COLO829 (cell line): ENCODE measurements at places on chromosomes 13 and 19.
A peak's percentile ranks its signal among the peaks of the same experiment; 100 is the strongest.

DNA sequence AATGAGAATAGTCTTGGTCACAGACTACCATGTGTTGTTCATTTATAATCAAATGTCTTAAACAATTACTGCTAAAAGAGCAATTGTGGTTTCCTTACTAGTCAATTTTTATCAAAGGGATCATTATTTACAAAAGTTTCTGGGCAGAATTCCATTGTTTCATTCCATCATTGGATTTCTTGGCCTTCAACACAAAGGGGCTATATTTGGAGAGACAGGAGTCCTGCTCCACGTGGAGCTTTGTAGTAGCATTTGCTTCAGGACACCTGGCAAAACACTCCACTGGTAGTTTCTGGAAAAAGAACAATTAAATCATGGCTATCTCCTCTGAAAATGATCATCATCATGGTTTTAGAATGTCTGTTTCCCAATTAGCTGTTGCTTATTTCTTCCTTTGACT is 22.3 kb upstream of the STARD13 start:
- no peak for DNase-seq

DNA sequence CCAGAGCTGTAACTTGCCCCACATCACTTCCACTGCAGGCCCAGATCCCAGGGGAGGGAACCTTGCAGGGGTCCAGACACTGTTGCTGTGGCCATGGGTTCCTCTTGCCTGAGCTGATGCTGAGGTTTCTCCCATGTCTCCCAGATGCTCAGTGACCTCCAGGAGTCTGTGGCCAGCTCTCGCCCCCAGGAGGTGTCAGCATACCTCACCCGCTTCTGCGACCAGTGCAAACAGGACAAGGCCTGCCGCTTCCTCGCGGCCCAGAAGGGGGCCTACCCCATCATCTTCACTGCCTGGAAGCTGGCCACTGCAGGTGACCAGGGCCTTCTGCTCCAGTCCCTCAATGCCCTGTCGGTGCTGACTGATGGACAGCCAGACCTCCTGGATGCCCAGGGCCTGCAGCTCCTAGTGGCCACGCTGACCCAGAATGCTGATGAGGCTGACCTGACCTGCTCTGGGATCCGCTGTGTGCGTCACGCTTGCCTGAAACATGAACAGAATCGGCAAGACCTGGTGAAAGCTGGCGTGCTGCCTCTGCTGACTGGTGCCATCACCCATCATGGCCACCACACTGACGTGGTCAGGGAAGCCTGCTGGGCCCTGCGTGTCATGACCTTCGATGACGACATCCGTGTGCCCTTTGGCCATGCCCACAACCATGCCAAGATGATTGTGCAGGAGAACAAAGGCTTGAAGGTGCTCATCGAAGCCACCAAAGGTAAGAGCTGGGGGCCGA is 12.1 kb upstream of the SLC25A42 start:
- no peak for DNase-seq

DNA sequence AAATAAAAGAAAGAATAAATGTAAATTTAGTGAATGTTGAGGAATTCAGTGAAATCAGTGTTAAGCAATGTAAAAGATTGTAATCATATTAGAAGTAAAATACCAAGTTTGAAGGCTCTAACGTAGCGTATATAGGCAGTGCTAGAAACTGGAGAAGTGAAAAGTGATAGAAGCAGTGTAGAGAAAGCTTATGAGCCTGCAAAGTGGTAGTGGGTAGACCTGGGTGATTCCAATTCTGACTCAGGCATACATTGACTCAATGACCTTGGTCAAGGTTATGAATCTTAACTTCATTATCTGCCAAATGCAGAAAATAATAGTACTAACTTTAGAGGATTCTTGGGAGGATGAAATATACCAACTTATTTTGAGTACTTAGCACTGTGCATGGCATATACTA is 4.1 kb downstream of the SLC10A2 start:
- no peak for DNase-seq

GRCh38 chr13:50527188-50527587 is 316.3 kb downstream of the DLEU7 start:
- DNase-seq = no peak

- no peak for DNase-seq
These were observed 156.5 kb downstream of the KCNRG start for GRCh38 chr13:50171590-50172282.

GRCh38 chr13:70964124-70964523 is 855.9 kb upstream of the KLHL1 start:
- DNase-seq = peak; percentile 6

GRCh38 chr19:7746903-7747884 is at the start of gene CD209:
Gene CD209 (minus strand): TSS chr19:7747534. CDS start chr19:7747511, 23 bp downstream.
- no peak for DNase-seq

GRCh38 chr13:110394371-110394841 is 87.3 kb downstream of the COL4A2 start:
- DNase-seq = no peak

DNA sequence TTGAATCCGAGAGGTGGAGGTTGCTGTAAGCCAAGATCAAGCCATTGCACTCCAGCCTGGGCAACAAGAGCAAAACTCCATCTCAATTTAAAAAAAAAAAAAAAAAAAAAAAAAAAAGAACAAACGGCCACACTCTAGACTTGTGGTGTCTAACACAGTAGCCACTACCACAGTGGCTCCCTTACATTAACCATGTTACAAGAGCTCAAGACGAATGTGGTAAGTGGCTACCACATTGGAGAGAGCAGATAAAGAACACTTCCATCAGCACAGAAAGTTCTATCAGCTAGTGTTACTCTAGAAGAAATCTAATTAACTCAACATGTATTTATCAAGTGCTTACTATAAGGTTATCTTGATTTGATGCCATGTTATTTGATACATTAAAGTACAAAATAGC is 11.5 kb downstream of the XPO4 start:
- no peak for DNase-seq

DNA sequence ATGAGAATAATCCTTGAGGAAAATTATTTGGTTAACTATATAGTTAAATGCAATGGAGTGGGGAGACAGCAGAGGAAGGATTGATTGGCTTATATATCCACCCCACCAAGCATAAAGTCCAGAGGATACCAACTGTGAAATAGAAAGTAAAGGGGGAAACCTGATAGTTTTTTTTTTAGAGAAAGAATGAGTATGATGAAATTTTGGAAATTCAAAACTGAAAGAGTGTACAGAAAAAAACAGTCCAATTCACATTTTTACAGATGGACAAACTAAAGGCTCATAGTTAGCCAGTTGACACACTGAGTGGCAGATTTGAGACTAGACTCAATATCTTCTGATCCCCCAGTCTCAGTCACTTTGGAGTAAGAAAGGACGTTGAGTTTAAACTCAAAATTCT is 51.1 kb downstream of the FNDC3A start:
- DNase-seq = no peak

DNA sequence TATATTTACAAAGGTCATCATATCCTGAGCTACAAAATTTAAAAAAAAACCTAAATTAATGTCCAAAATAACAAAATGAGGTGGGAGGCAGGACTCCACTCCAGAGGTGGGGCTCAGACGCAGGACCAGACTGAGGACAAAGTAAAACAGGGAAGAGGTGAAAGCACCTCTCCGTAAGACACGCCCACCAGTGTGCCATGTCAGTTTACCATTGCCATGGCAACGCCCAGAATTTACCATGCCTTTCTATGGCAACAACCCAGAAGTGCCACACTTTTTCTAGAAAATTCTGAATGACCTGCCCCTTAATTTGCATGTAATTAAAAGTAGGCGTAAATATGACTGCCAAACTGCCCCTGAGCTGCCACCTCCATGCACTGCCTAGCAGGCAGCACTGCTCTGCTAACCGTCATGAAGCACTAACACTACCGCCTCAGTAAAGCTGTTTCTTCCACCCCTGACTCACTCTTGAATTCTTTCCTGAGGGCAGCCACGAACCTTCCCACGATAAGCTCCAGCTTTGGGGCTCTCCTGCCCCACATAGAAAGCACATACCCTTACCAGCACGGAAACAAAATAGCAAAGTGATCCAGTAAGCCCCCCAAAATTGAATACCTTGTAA is 22.3 kb upstream of the PDCD5 start:
- no peak for DNase-seq

DNA sequence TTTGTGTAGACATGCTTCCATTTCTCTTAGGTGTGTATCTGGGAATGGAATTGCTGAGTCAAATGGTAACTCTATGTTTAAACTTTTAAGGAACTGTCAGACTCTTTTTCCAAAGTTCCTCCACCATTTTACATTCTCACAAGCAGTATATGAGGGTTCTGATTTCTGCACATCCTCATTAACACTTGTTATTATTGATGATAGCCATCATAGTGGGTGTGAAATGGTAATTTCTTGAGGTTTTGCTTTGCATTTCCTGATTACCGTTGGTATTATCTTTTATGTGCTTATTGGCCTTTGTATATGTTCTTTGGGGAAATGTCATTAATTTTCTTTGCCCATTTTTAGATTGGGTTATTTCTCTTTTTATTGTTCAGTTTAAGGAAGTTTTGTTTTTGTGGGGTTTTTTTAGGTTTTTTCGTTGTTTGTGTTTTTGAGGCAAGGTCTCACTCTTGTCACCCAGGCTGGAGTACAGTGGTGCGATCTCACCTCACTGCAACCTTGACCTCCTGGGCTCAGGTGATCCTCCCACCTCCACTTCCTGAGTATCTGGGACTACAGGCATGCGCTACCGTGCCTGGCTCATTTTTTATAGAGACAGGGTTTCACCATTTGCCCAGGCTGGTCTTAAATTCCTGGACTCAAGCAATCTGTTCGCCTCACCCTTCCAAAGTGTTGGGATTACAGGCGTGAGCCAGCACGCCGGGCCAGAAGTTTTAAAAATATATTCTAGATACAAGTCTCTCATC is 34.3 kb downstream of the NAA16 start:
- no peak for DNase-seq

DNA sequence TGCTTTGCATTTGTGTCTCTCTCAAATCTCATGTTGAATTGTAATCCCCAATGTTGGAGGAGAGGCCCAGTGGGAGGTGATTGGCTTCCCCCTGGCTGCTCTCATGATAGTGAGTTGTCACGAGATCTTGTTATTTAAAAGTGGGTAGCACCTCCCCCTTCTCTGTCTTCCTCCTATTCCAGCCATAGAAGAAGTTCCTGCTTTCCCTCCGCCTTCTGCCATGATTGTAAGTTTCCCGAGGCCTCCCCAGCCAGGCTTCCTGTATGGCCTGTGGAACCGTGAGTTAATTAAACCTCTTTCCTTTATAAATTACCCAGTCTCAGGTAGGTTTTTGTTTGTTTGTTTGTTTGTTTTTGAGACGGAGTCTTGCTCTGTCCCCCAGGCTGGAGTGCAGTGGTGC is 3.8 kb downstream of the LILRA4 start:
- DNase-seq = no peak

DNA sequence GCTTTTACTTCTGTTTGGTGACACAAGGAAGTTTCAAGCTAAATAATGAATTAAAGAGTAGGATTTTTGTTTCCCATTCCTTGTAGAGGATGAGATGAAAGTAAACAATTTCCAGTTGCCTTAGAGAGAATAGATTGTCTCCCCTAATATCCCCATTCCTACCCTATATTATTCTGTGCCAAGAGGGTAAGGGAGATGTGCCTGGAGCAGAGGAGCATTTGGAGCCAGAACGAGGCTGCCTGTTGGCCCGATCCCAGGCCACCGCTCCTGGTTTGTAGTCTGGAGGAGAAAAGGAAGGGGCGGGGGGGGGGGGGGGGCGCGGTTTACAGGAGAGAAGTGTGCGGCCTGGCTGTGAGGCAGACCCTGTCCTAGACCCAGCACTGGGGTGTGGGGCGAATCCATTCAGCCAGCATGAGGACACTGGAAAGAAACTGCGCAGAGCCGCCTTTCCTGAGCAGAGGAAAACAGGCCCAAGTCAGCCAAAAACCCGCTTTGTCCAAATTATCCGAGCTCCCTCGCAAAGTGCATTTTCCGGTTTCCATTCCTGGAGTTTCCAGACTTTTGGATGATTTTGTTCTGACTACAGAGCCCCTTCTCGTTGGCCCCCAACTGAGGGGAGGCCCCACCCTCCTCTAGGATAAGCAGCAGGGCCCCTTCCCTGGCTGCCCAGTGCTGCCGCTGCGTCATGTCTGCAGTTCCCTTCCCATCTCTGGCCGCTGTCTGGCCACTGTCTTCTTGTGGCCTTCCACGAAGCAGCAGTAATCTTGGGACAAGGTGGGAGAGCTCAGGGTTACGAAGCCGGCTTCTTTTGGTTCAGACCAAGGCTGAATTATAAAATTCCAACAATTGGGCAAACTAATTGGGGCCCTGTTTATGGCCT is 23.0 kb downstream of the NFIX start:
- DNase-seq = no peak

- DNase-seq = no peak
These were observed 41.1 kb upstream of the MRI1 start for GRCh38 chr19:13723206-13723605.
